Activated naive CD4-positive, alpha-beta T cell treated with anti-CD3 and anti-CD28 coated beads for 36 hours (primary cell): ENCODE measurements at places on chromosomes 11 and 22.
A peak's percentile ranks its signal among the peaks of the same experiment; 100 is the strongest.

DNA sequence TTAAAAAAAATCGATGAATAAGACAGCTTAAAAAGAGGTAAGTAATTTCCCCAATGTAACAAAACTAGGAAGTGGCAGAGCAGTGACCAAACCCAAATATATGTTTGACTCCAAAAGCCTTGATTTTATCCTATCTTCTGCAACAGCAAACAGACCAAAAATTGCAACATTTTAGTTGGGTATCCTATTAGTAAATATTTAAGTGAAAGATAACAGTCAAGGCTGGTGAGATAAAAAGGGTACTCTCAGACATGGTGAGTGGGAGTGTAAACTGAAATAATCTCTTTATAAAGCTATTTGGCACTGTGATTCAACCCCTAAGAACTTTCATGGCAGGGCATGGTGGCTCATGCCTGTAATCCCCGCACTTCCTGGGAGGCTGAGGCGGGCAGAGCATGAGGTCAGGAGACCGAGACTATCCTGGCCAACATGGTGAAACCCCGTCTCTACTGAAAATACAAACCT is 1.9 kb upstream of the RDX start:
- DNase-seq = no peak

DNA sequence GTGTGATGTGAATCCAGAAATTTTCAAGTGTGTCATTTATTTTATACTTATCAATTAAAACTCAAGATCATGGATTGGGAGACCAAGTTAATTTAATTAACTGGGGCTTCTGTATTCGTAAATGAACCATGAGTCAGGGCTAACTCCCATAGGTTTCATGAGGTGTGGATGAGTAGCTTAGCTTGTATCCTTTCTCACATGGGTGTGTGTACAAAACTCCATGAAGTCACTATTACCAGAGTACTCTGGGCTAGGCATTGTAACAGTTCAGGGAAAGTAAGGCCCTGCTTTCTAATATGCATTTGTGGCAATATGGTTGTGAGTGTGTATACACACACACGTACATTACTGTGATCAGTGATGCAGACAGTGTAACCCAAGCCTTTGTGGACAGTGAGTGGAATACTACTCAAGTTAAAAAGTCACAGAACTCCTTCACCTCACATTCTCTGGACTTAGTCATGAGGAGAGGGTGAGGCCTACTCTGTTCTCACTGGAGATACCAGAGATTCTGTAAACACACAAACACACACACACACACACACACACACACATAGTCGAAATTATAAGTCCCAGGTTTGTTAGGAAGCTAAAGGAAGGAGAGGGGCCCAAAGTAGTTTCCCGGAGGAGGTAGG is 3.5 kb downstream of the CNTF start:
- no peak for DNase-seq

DNA sequence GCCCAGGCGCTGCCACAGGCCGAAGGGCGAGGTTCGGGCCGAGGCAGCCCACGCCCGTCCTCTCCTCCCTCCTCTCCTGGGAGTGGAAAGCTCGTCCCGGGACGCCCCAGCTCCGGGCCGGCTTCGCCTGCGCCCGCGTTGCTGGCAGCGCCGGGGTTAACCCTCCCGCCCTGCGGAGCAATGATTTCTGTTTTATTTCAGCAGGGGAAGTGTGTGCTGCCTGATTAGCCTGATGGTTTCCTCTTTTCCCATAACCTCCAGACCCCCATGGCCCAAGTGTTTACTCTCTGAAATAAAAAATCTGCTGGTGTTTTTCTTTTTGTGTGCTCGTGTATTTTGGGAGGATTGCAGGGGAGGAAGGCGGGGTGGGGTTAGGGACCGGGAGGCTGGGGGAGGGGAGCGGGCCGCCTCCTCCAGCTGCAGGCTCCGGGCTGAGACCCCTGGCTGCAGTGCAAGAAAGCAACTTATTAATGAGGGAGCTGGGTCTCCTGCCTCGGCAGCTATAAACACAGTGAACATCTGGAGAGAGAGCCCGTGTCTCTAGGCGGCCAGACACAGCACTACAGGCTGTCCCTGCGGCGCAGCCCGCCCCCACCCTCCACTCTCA is 38.6 kb downstream of the ETS1 start:
- DNase-seq = peak; percentile 42

- DNase-seq = no peak
Measured at GRCh38 chr11:125869521-125869920, 17.9 kb upstream of the HYLS1 start.

- no peak for DNase-seq
Measured at GRCh38 chr22:26464312-26464711, 19.3 kb downstream of the HPS4 start.
